ENCODE measurements at places on chromosomes 7 and 10. TPM values are rescaled to one million over a fixed set of nuclear protein-coding genes. Genes with fewer than 3 reads are reported as not detected.

- no peak for DNase-seq
Measured at GRCh38 chr10:86284355-86285105, 82.1 kb downstream of the GRID1 start.

GRCh38 chr7:122300211-122300932, 4.2 kb downstream of the FEZF1 start:
- no peak for DNase-seq

DNA sequence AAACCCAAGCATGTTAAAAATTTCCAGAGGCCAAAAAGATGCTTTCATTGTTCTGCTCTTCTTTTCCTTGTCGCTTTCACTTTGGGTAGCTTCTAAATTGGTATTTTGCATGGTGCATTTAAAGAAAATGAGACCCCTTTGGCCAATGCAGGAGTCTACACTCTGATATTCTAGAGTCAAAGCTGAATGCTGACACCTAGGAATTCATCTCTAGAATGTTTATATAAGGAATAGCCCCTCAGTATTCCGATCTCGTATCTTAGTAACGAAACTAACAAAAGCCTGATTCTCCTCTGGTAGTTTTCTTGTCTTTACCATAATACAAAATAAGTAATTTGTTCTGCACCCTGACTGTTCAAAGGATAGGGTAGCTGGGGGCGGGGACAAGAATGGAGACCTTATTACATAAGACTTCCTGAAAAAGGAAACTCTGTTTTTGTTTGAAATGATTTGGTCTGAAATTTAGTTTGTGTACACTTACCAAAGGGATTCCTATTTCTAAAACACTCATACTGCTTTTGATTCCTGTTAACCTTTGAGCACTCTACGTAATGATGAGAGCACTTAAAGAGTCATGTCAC, 17.1 kb downstream of the IKZF1 start:
- no peak for DNase-seq

DNA sequence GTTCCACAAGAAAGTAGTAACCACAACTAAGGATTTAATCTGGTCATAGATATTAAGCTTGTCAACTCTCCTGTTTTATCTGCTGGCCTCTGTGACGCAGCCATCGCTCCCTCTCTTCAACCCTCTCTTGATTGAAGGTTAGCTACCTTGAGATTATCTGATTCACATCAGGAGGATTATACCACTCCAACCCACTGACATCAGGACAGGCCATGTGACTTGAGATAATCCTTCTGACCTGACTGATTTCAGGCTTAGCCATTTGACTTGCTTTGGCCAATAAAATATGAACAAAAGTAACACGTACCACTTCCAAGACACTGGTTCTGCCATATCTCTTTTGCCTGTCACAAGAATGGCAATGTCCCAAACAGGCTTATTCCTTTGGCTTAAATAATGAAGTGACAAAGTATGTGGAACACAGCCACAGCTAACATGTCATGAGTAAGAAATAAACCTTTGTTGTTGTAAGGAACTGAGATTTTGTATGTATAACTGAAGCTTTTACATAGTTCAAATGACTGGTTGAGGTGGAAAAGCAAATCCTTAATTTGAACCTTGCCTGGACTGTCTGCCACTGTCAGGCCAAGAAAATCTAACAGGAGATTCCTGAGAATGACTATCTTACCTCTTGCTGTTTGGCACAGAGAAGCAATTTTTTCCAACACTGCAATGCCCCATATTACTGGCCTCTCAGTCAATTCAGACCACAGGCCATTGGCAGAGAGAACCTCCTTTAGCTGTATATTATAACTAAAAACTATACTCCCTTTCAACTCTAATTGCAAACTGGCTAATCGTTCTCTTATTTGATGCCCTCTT, 13.9 kb downstream of the ZNF438 start:
- no peak for DNase-seq

PLCE1 gene
- 16.9 TPM for total RNA-seq
